Skin of body (tissue), 3 donors: ENCODE measurements at places on chromosomes 2 and 18.

GRCh38 chr2:216316743-216317142 lies 55.5 kb downstream of the MARCHF4 start:
- DNase-seq, result no peak

GRCh38 chr2:51103205-51103604 lies 71.3 kb upstream of the NRXN1 start:
- DNase-seq, result peak; percentile 10

DNA sequence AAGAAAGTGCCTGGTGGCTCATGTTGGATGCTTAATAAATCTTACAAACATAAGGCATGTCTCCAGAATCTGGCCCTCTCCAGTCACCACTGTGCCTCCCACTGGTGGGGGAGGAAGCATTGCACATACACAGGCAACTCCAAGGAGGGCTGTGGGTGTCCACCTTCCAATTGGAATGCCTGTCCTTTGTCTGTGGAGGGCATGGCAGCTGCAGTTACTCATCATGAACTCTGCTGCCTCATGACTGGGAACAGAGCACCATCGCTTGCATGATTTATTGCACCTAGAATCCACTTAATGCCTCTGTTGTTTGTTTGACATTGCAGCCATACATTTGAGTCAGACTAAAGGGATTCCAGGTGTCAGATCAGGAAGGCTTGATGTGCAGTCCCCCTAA lies 278.9 kb downstream of the PRKCE start:
- DNase-seq, result no peak

GRCh38 chr2:45938649-45939511 lies 287.4 kb downstream of the PRKCE start:
- DNase-seq, result peak; percentile 74

DNA sequence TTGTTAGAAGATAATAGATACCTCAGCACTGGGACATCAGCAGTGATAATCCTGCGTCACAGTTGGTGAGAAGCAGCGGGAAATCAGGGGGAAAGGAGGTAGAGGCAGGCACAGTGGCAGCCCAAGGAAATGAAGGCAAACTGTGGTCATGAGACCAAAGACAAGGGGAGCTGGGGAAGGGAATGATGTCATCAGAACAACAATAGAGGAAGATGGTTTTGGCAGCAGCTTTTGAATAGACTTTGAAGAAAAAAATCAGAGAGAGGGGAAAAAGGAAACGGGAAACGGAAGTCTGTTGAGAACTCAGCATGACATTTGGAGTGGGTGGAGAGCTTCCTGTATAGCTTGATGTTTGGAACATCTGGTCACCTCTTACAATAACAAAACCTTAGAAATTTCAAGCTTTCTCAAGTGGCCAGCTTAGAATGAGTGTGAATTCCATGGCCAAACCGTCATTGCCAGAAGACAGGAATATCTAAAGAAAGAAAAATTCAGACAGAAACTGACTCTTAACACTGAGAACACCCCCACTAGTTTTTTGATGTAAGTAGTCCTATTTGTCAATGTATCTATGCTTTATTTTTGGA lies 18.4 kb upstream of the YES1 start:
- peak; percentile 47 for DNase-seq

GRCh38 chr2:18132697-18133096 lies 254.2 kb downstream of the KCNS3 start:
- DNase-seq, result no peak

DNA sequence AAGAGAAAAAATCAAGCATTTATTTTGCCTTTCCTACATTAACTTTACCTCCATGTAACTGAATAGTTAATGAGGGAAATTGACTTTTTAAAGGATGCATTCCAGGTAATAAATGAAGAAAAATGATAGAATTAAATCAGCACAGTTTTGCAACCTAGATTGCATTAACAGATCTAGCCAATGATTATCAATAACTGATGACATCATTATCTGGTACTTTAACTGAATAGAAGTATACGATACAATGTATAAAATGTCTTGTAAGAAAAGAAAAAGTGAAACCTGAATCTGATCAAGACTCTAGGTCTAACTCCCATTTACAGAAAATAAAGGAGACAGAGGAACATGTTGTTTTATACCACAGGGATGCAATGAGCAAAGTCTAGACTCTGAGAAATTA lies 126.0 kb upstream of the XPO1 start:
- no peak for DNase-seq

DNA sequence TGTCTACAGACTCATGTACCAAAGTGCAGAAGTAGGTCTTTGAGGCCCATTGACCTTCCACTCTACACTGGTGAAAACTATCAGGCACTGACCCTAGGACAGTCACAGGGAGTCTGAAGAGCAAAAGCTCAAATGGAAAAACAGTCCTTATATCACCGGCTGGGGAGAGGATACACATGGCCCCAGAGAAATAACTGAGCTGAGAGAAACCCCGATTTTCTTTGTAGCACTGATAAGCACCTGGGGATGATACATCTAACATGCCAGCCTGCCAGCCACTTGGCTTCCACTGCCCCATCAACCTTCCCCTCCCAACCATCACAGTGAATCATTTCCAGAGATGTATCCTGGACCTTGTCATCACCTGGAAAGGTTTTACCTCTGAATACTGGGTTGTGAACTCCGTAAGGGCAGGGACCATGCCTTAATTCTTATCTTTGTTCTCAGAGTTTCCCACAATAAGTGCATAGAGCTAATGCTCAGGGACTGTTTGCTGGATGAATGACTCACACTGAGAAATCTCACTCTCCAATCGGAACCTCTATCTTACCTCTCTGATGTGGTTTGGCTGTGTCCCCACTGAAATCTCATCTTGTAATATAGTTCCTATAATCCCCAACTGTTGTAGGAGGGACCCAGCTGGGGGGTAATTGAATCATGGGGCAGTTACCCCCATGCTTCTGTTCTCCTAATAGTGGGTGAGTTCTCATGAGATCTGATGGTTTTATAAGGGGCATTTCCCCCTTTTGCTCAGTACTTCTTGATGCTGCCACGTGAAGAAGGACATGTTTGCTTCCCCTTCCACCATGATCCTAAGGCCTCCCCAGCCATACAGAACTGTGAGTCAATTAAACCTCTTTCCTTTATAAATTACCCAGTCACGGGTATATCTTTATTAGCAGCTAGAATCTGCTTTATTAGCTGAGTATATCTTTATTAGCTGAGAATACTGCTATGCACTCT lies 37.1 kb downstream of the EVA1A start:
- no peak for DNase-seq

DNA sequence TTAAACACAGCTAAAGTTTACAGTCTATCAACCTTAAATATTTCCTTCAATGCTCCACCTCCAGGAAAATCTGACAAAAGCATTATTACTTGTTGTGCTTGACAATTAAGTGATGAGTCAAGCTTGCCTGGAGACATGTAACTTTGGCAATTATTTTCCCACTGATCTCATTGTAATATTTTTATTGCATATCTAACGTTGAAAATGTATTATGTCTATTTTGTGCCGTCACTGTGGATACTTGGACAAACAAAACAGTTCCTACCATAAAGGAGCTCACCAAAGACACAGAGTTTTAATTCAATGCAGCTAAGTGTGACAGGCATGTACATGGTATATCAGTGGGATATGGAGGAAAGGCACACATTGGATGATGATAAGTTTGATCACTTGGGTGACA lies 24.7 kb downstream of the RNF103 start:
- peak; percentile 5 for DNase-seq
